ENCODE measurements at places on chromosomes 2 and 18.

DNA sequence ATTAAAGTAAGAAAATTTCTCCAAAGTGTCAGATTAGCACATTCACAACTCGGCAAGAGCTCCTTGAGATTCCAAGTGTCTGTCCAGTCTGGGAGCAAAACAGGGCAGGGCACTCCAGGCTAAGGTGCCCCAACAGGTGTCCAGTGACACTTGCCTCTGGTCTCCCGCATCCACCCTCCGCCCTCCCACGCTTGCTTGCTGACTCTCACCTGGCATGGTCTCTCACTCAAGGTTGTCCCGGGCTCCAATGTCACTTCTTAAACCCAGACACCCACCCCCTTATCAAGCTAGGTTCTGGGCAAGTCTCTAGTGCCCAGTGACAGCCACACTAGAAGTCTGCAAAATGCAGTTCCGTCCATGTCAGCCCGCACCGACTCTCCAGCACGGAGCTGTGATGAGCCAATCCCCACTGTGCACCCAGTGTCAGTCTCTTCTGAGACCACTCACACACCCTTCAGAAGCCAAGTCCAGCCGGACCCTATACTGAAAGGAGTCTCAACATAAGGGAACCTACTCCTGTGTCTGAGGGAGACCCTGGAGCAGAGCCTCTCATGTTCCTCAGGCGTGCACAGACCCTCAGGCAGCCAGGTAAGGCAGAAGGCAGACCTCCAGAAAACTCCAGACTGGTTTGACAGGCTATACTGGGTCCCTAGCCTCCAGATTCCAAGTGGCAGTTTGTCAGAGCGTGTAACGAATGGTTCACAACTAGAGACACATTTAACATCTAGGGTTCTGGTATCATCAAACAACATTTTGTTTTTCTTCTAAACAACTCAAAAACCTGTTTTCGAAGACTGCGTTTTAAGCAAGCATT is 45.6 kb downstream of the HDLBP start:
- DNase-seq: no peak

GRCh38 chr2:17851731-17852585 is 26.5 kb upstream of the KCNS3 start:
- no peak for DNase-seq

DNA sequence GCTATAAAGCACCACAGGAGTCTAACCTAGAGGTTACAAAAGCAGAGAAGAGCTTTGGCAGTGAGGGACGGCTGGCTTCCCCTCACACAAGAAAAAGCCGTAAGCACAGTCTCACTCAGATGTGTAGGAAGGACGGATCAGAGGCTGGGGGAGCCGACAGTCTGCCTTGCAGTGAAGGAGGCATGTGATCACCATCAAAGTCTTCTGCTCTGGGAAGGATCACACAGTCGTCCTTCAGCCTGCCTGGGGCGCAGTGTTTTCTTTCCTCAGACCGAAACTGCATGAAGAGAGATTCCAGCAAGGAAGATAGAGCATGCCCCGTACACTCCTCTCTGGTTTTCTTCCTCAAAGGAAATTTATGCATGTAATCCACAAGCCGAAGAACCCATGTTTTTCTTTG is 24.1 kb downstream of the GATA6 start:
- DNase-seq: no peak

GRCh38 chr2:182866095-182866460 is 359 bp downstream of the FRZB start:
- no peak for DNase-seq

GRCh38 chr2:67585400-67585799 is 188.3 kb downstream of the ETAA1 start:
- no peak for DNase-seq

DNA sequence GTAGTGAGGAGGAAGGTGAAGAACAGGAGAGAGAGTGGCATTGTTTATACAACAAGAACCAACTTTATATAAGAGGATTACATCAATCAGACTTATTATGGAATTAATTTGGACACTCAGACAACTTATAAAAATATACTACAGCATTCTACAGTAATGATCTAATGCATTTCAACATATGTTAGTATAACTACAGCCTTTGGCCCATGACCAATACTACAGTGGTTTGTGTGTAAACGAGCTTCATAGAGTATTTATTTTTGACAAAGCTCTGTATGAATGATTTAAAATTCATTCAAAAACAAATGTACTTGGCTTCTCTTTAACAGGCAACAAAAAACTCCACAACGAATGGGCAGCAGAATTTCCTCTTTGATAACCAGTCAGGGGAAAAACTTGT is 72.8 kb downstream of the ZNF521 start:
- no peak for DNase-seq

DNA sequence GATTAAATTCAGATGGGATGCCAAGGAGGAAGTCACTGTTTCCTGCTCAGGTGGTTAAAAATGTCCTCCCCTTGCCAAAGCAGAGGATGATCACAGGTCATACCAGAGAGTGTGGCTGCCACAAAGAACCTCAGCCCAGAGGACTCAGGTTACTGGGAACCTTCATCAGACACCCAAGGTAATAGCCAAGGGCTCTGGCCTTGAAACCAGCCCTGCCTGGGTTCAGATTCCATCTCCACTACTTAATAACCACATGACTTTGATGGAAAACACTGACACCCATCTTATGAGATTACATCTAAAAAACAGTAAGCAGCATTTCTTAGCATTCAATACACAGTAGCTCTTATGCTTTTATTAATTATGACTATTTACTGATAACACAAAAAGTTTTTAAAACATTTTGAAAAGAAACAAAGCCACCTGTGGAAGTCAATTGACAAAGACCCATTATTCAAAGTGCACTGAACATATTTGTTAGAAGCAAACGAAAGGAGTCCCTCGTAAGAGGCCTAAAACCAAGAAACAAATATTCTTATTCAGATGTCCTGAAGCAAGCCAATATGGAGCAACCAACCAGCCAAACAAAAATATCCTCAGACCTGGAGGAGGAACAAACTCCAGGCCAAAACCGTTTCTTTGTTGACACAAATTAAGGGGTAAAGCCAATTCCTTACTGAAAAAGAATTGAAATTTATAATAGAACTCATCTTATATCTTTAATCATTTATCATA is 241.5 kb downstream of the RNF152 start:
- DNase-seq: no peak

- no peak for DNase-seq
Measured at GRCh38 chr2:23476786-23477185, 91.8 kb downstream of the KLHL29 start.

GRCh38 chr2:149015926-149016563 is 22.5 kb upstream of the LYPD6B start:
- no peak for DNase-seq

DNA sequence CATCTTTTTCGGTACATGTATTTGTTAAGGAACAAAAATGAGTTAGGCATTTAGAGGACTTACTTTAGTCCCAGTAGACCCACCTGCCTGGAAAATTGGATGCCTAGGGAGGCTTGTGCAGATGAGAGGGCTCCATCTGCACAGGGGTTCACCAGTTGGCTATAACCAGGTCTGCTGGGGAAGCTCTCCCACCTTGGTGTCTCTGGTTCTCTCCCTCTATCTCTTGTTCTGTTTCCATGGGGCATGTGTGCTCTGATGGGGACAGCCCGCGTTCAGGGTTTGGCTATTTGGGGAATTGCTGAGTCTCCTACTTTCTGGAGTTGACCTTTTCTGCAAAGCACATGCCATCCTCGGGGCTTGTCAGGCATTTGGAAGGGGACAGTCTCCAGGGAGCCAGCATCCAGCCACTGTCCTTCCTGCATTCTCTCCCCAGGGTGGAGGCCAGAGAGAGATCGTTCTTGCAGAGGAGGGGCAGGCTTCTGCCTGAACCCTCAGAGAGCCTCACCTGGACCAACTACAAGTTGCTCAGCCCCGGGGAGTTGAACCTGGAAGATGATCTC is 157.3 kb downstream of the KLHL29 start:
- no peak for DNase-seq

DNA sequence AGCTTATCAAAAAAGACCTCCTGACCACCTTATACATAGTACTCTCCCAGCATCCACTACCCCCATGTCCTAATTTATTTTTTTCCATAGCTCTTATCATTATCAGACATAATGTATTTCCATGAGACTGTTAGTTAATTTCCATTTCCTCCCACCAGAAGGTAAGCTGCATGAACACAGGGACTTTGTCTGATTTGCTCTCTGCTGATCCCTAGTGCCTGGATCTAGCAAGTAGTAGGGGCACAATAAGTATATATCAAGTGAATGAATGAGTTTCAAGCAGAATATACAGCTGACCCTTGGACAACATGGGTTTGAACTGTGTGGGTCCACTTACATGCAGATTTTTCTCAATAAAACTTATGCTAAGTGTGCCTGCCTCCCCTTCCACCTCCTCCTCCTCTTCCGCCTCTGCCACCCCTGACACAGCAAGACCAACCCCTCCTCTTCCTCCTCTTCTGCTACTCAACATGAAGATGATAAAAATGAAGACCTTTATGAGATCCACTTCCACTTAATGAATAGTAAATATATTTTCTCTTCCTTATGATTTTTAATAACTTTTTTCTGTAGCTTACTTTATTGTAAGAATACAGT is 53.8 kb downstream of the CTAGE1 start:
- no peak for DNase-seq

GRCh38 chr2:179694963-179695362 is 166.4 kb downstream of the ZNF385B start:
- peak; percentile 6 for DNase-seq

- DNase-seq: no peak
Measured at GRCh38 chr2:95734976-95735890, 143.4 kb downstream of the TRIM43 start.

GRCh38 chr2:226407135-226407534 is 392.5 kb downstream of the IRS1 start:
- no peak for DNase-seq

DNA sequence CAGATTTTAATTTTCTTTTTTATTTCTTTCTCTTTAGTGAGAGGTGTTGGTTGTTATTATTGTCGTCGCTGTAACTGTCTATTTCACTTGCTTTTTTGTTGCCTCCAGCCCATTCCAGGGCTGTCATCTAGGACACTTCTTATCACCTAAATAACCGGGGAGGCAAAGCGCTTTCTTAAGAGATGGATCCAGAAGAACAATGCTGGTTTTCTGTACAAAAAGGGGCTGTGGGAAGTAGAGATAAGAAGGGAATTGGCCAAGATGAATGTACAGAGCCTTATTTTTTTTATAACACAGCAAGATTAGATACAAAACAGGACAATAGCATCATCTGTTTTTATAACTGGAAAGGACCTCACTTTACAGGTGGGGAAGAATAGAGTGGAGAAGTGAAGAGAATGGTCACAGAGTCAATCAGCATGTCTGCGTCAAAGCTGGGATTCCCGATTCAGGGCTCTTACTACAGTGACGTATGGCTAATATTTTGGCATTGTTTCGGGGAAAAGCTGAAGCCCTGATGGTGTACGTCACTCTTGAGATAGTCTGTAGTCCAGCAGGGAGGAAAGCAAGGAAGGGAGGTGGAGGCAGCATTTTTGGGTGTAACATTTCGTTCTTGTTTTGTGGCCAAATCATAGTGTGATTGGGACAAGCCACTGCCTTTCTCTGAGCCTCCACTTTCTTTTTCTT is 23.2 kb downstream of the IL1B start:
- no peak for DNase-seq

All from T-helper 2 cell (primary cell).